ENCODE measurements at places on chromosomes 3 and 15. TPM values are rescaled to one million over a fixed set of nuclear protein-coding genes. Genes with fewer than 3 reads are reported as not detected.

Gene IREB2
- 78.7 TPM for total RNA-seq

Gene KCNAB1
- total RNA-seq, result not detected

Gene ACAD9
- total RNA-seq, result 50.5 TPM

Gene ADGRG7
- total RNA-seq, result 24.7 TPM

Gene NR1I2
- 0.70 TPM for total RNA-seq

Gene TGM5
- 0.11 TPM for total RNA-seq

Gene AHSG
- total RNA-seq, result not detected

Gene CCR3
- total RNA-seq, result not detected

Gene SOX2
- total RNA-seq, result not detected

Gene NDUFAF3
- 90.7 TPM for total RNA-seq

Gene ADIPOQ
- total RNA-seq, result not detected

Gene ATP13A4
- total RNA-seq, result 2.8 TPM

DNA sequence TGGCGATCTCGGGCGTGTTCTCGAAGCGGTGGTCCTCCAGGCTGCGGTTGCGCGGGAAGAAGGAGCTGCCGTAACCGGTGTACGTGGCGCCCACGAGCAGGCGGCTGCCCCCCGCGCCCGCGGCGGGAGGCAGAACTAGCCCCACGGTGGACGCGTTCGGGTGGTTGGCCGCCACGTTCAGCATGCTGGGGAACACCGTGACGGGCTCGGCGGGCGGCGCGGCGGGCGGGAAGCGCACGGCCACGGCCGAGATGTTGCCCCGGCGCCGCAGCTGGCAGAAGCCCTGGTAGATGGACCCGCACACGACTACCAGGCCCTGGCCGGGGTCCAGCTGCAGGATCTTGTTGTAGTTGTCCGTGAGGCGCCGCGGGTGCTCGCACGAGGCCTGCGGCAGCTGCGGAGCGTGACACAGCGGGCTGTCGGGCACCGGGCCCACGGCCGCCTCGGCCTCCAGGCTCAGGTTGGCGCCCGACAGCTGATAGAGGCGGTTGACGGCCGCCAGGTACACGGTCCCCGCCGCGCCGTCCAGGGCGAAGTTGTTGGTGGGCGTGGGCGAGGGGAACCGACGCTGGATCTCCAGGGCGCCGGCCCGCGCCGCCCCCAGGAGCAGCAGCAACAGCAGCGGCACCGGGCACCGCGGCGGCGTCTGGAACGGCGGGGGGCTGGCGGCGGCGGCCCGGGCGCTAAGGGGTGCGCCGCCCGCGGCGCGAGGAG lies 397 bp downstream of the PLXND1 start:
- H3K4me1 ChIP-seq, result peaks cover 2% of the 10 kb centered on the region
- H3K4me3 ChIP-seq, result peak overlapping the region; percentile 75
- no peak overlapping the region for H3K27ac ChIP-seq
- peaks cover 1% of the 10 kb centered on the region for H3K36me3 ChIP-seq
- peaks cover 31% of the 10 kb centered on the region for H3K27me3 ChIP-seq

DNA sequence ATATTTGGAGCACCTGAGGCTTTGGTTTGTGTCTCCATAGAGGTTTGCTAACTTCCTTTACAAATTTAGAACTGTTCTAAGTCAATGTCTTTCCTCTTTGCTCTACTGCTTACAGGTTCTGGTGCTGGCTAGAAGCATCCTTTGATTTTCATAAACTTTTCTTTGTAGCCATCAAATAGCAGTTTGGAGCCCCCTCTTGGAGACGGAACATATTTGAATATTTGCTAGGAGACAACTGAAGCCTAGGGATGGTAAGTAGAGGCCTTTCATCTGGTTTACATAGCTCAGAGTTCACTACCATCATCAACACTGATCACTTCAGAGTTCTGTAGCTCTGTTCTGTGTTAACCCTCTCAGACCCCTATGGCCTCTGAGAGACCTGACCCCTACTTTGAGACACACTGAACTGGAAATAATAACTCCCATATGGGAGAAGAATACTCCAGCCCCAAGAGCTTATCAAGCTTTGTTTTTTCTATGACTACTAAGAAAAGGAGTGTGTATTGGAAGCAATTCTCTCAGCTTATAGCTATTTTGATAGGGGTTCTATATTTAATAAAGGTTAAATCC lies 420.4 kb downstream of the EPHA3 start:
- no peaks in the 10 kb centered on the region for H3K27me3 ChIP-seq
- DNase-seq, result no peak
- H3K4me3 ChIP-seq, result no peak overlapping the region
- no peak overlapping the region for H3K27ac ChIP-seq
- H3K36me3 ChIP-seq, result no peaks in the 10 kb centered on the region
- no peaks in the 10 kb centered on the region for H3K4me1 ChIP-seq

- H3K27me3 ChIP-seq, result no peaks in the 10 kb centered on the region
- H3K4me1 ChIP-seq, result peaks cover 55% of the 10 kb centered on the region
- H3K27ac ChIP-seq, result no peak overlapping the region
- no peak for DNase-seq
- H3K36me3 ChIP-seq, result peaks cover 20% of the 10 kb centered on the region
Observed at GRCh38 chr15:64521201-64521600, 60.8 kb downstream of the ZNF609 start.

GRCh38 chr15:66901336-66902100 lies 163.9 kb upstream of the SMAD3 start:
- DNase-seq, result no peak
- peaks cover 2% of the 10 kb centered on the region for H3K27me3 ChIP-seq
- H3K4me3 ChIP-seq, result no peak overlapping the region
- no peak overlapping the region for H3K27ac ChIP-seq
- peaks cover 2% of the 10 kb centered on the region for H3K4me1 ChIP-seq

GRCh38 chr3:42819351-42819965 lies 10.2 kb downstream of the ACKR2 start:
- no peak overlapping the region for H3K27ac ChIP-seq
- H3K27me3 ChIP-seq, result peaks cover 2% of the 10 kb centered on the region
- no peaks in the 10 kb centered on the region for H3K4me1 ChIP-seq

DNA sequence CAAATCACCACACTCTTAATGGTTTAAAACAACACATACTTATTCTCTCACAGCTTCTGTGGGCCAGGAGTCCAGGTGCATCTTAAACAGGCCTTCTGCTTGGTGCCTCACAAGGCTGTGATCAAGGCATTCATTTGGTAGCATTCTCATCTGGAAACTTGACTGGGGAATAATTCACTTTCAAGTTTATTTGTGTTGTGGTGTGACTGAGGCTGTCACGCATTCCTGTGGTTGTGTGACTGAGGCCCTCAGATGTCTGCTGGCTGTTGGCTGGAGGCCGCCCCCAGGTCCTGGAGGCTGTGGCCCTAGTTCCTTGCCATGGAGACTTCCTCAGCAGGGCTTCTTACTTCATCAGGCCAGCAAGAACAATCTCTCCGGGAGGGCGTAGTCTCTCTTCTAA lies 16.9 kb upstream of the FAM3D start:
- DNase-seq, result peak; percentile 24
- peaks cover 9% of the 10 kb centered on the region for H3K4me1 ChIP-seq

GRCh38 chr3:49199239-49199899 lies 28.0 kb downstream of the KLHDC8B start:
- no peak overlapping the region for H3K4me3 ChIP-seq
- no peak overlapping the region for H3K27ac ChIP-seq
- H3K4me1 ChIP-seq, result no peaks in the 10 kb centered on the region
- peaks cover 14% of the 10 kb centered on the region for H3K27me3 ChIP-seq
- DNase-seq, result peak; percentile 23

GRCh38 chr15:37907136-37907535 lies 27.3 kb upstream of the TMCO5A start:
- no peak overlapping the region for H3K4me3 ChIP-seq
- no peak for DNase-seq
- no peaks in the 10 kb centered on the region for H3K27me3 ChIP-seq
- H3K36me3 ChIP-seq, result no peaks in the 10 kb centered on the region
- H3K27ac ChIP-seq, result no peak overlapping the region
- H3K4me1 ChIP-seq, result no peaks in the 10 kb centered on the region

GRCh38 chr15:98907927-98908471 lies 99.6 kb downstream of the PGPEP1L start:
- no peak overlapping the region for H3K27ac ChIP-seq
- DNase-seq, result no peak
- no peaks in the 10 kb centered on the region for H3K27me3 ChIP-seq

DNA sequence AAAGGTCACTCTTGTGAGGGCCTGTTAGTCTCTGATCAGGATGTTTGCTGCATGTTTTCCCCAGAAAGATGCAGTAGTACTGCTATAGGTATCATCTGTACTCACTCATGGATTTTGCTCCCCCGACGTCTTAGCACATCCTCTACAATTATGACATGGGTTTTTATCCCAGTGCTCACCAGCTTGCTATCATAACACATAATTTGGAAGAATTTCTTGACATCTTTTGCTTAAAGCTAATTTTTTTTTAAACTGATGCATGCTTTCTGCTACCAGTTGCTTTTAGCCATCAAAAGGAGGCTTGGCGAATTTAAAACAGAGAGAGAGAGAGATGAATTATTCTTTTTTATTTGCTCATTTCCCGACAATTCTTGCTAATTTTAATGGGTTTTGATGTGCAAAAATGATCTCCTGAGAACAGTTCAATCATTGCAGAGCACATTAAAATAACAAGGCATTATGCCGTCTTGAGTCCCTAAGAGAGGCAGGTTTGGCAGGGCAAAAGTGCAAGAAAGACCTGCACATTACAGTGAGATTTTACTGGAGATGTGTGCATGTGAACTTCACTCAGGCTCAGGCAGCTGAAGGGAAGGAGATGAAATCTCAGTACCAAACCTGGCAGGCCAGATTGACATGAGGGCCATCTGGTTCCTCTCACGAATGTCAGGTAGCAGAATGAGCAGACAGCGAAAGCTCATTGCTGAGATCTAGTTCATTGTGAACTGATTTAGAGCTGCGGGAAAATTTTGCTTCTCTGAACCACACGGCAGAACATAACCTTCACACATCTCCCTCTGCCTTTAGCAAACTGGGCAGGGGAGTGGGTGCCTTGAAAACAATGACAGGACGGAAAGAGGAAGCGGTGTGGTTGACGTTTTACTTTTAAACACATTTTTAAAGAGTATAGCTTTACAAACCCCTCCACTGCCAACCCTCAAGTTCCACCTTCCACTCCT lies 25.9 kb upstream of the GOLGA8B start:
- peaks cover 17% of the 10 kb centered on the region for H3K4me1 ChIP-seq
- H3K36me3 ChIP-seq, result no peaks in the 10 kb centered on the region
- H3K27ac ChIP-seq, result peak overlapping the region; percentile 75
- peak; percentile 44 for DNase-seq
- peak overlapping the region; percentile 32 for H3K4me3 ChIP-seq

DNA sequence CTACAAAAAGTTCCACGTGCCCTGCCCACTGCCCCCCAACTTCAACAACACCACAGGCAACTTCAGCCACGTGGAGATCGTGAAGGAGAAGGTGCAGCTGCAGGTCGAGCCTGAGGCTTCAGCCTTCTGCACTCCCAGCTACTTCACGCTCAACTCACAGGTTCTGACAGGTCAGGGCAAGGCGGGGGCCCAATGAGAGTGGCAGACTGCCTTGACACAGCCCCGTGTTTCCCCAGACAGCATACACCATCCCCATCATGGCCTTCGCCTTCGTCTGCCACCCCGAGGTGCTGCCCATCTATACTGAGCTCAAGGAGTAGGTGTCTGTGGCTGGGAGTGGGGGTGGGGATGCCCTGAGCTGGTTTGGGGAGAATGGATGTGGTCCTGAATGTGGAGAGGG lies 12.6 kb downstream of the SLC38A3 start:
- H3K27me3 ChIP-seq, result no peaks in the 10 kb centered on the region
- H3K27ac ChIP-seq, result no peak overlapping the region
- no peaks in the 10 kb centered on the region for H3K36me3 ChIP-seq

GRCh38 chr15:73602446-73602843 lies 30.7 kb downstream of the NPTN start:
- no peak overlapping the region for H3K27ac ChIP-seq
- DNase-seq, result no peak
- H3K4me3 ChIP-seq, result no peak overlapping the region
- no peaks in the 10 kb centered on the region for H3K36me3 ChIP-seq

- no peak for DNase-seq
- no peak overlapping the region for H3K27ac ChIP-seq
- H3K36me3 ChIP-seq, result no peaks in the 10 kb centered on the region
- no peaks in the 10 kb centered on the region for H3K27me3 ChIP-seq
- no peaks in the 10 kb centered on the region for H3K4me1 ChIP-seq
Observed at GRCh38 chr15:69359722-69360121, 54.4 kb upstream of the KIF23 start.

- no peak overlapping the region for H3K4me3 ChIP-seq
- H3K4me1 ChIP-seq, result peaks cover 6% of the 10 kb centered on the region
- no peak for DNase-seq
- no peaks in the 10 kb centered on the region for H3K36me3 ChIP-seq
- H3K27ac ChIP-seq, result no peak overlapping the region
- no peaks in the 10 kb centered on the region for H3K27me3 ChIP-seq
Observed at GRCh38 chr3:132650153-132650552, 9.5 kb downstream of the ACAD11 start.

Measured in activated CD8-positive, alpha-beta T cell treated with anti-CD3 and anti-CD28 coated beads for 36 hours (primary cell).